ENCODE measurements at places on chromosomes 13 and 19.

GRCh38 chr13:106986033-106986484, 418.1 kb upstream of the ARGLU1 start:
- no peak for DNase-seq

DNA sequence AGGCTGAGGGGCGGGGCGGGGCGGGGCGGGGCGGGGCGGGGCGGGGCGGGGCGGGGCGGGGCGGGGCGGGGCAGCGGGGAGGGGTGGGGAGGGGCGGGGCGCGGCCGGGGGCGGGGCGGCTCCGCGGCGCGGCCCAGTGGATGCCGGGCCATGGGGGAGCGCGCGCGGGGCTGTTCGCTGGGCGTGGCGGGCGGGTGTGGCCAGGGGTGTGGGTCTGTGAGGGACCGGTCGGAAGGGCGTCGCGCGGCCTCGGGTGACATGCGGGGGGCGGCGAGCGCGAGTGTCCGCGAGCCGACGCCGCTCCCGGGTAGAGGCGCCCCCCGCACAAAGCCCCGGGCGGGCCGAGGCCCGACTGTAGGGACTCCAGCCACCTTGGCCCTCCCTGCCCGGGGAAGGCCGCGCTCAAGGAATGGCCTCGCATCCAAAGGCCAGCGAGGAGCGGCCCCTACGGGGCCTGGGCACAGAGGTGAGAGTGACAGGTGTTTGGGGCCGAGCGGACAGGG, at the start of gene ZFP28:
TSS of gene ZFP28 (plus strand) at position 188 of the 503 bp plus-strand sequence. CDS start at position 259, 71 bp downstream.
- DNase-seq, result peak; percentile 91

GRCh38 chr13:112759053-112759452, 69.2 kb downstream of the ATP11A start:
- DNase-seq, result no peak

GRCh38 chr19:18869781-18870530, 26.0 kb downstream of the CERS1 start:
- no peak for DNase-seq

GRCh38 chr19:8575467-8575997, 1.7 kb downstream of the MYO1F start:
- no peak for DNase-seq

- DNase-seq, result no peak
Measured at GRCh38 chr13:20258208-20258962, 26.3 kb upstream of the GJB6 start.

DNA sequence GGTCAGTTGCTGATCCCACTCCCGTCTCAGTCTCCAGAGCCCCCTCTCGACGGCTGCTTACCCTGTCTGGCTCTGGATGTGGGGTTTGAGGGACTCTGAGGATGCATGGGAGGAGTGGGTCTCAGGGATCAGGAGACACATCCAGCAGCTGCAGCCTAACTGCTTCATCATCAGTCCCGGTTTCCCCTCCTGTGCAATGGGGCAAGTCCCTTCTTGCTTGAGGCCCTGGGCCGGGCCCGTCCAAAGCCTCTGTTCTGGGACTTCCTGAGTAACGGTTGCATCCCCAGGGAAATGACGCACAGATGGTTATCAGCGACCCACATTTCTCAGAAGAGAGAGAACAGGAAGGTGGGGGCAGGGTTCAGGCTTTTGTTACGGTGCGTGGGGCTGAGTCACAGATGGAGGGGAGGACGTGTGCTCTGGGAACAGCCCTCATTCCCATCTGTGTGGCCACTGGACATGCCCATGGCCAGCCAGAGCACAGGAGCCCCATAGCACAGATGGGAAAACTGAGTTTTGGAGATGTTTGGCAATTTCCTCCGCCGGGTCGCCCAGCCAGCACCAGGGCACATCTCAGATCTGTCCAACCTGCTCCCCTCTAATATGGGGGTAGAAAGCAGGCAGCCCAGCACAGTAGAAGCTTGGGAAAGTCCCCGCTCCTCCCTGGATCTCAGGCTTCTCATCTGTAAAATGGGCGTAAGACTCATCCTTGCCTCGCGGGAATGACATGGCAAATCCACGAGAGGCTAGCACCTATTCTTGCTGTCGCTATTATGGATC, 19.3 kb downstream of the GNA15 start:
- peak; percentile 74 for DNase-seq

DNA sequence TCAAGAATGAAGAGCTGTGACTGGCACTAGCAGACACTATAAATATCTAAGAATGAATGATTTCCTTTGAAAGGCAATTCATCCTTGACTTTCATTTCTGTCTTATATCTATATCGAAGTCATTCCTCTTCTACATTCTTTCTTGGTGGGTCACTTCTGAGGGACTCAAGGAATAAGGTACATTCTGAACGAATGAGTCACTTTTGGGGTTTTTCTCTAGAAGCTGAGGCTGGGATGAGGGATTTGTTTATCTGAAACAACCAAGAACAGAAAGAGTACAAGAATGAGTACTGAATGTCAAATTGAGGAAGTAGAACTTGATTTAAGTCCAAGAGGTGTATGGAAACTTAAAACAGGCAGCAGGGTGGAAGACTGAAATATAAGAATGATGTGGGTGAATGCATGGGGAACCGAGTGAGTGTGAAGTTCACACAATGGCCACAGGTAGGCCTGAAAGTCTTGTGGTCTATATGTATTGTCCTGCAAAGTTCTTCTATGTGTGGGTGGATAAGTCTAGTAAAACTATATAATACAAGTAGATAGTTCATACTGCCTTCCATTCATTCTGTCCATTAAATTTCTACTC, 343.9 kb downstream of the OXGR1 start:
- no peak for DNase-seq
